ENCODE measurements at places on chromosomes 12 and 14. TPM values are rescaled to one million over a fixed set of nuclear protein-coding genes. Genes with fewer than 3 reads are reported as not detected.

- H3K27me3 ChIP-seq: no peaks in the 10 kb centered on the region
- peaks cover 57% of the 10 kb centered on the region for H3K36me3 ChIP-seq
- H3K27ac ChIP-seq: no peak overlapping the region
- no peaks in the 10 kb centered on the region for H3K4me1 ChIP-seq
These were observed 41.0 kb downstream of the TRAFD1 start for GRCh38 chr12:112166051-112167015.

- H3K4me1 ChIP-seq: no peaks in the 10 kb centered on the region
- H3K27me3 ChIP-seq: no peaks in the 10 kb centered on the region
- H3K4me3 ChIP-seq: no peak overlapping the region
- no peak for DNase-seq
- no peak overlapping the region for H3K27ac ChIP-seq
- H3K36me3 ChIP-seq: no peaks in the 10 kb centered on the region
These were observed 181.5 kb upstream of the KRR1 start for GRCh38 chr12:75692876-75693275.

DNA sequence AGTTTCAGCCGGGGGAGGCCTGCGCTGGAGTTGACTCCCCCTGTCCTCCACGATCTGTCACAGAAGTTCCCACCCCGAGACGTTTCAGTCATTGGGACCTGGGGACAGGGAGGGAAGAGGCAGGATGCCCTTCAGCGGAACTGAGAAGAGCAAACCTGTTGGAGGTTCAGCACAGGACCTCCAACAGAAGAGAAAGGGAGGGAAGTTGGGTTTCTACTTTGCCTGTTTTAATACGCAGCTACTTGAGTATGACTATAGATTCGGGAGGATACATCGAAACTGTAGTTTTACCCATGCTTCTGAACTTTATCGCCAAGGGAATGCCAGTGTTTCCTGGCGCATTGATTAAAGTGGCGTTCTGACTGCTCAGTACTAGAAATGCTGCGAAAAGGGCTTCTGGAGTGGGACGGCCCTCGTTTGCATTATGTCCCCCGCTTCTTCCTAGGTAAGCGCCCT, 2.3 kb upstream of the DUSP6 start:
- peak overlapping the region; percentile 77 for H3K4me3 ChIP-seq
- no peak for DNase-seq
- no peaks in the 10 kb centered on the region for H3K36me3 ChIP-seq

GRCh38 chr12:111386885-111387284, 18.0 kb upstream of the PHETA1 start:
- H3K4me1 ChIP-seq: no peaks in the 10 kb centered on the region
- H3K27me3 ChIP-seq: no peaks in the 10 kb centered on the region
- H3K27ac ChIP-seq: no peak overlapping the region
- no peak overlapping the region for H3K4me3 ChIP-seq

- peak overlapping the region; percentile 25 for H3K4me3 ChIP-seq
- H3K27ac ChIP-seq: peak overlapping the region; percentile 82
- DNase-seq: no peak
- H3K4me1 ChIP-seq: peaks cover 4% of the 10 kb centered on the region
These were observed 4.1 kb upstream of the LMO3 start for GRCh38 chr12:16610001-16610585.

- no peak for DNase-seq
- no peak overlapping the region for H3K4me3 ChIP-seq
- peaks cover 1% of the 10 kb centered on the region for H3K4me1 ChIP-seq
- no peaks in the 10 kb centered on the region for H3K27me3 ChIP-seq
- H3K36me3 ChIP-seq: no peaks in the 10 kb centered on the region
- H3K27ac ChIP-seq: no peak overlapping the region
These were observed 175.0 kb downstream of the CRADD start for GRCh38 chr12:93852173-93852591.

GRCh38 chr12:114403690-114404066, 2.3 kb downstream of the TBX5 start:
- peaks cover 12% of the 10 kb centered on the region for H3K4me1 ChIP-seq
- DNase-seq: no peak
- peaks cover 6% of the 10 kb centered on the region for H3K27me3 ChIP-seq

DNA sequence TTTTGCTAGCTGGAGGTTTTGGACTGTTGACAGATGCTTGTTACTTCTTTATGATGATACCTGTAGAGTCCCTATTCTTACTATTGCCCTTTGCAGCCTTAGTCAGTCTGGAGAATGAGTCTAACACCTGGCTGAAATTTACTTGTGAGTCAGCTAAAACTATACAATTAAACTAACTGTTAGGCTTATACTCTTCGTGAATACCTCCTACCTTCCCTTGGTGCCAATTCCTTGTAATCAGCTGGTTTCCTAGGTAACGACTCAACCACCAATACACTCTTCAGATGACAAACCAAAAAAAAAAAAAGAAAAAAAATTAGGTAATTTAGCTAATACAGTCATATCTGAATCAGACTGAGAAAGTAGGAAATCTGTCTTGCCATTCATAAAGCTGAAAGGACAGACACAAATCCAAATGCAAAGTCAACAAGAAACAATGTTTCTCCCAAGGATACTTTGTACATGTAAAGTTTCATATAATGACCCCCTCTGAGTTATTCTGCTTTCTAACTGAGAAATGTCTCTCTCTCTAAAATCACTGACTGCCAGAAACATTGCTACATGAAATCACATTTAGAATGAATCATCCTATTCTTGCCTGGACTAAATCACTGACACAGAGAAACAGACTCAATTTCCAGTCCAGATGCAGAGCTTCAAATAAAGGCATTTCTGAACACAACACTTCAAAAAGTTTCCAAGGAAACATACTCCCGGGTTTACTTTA, 56.5 kb upstream of the CDKL1 start:
- H3K27me3 ChIP-seq: no peaks in the 10 kb centered on the region
- peaks cover 6% of the 10 kb centered on the region for H3K4me1 ChIP-seq
- H3K4me3 ChIP-seq: no peak overlapping the region
- no peak overlapping the region for H3K27ac ChIP-seq
- DNase-seq: no peak

DNA sequence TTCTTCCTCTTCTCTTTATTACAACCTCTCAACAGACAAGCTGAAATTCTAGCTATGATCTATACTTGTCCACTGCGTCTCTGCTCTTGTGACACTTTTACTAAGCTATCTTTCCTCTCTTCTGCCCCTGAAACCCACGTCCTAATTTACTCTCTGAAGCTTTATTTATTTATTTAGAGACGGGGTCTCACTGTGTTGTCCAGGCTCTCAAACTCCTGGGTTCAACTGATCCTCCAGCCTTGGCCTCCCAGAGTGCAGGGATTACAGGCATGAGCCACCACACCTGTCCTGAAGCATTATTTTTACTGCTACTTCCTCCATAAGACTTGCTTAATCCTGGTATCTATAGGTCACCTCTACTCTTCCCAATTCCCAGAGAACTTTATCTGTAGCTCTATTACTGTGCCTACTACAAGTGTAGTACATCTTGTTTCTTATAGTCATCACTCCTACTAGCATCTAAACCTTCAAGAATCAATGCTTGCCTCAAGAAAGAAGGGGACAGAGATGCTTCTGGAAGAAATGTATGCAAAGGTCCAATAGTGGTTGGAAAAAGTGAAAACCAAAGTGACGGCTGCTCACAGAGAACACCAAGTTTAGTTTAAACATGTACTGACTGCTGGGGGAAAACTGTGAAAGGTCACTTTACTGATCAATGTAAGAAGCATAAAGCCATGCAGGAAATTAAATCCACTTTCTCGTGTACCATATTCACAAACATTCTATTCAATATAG, 61.3 kb downstream of the MED13L start:
- H3K4me3 ChIP-seq: no peak overlapping the region
- H3K27ac ChIP-seq: no peak overlapping the region
- H3K4me1 ChIP-seq: peaks cover 61% of the 10 kb centered on the region
- H3K36me3 ChIP-seq: no peaks in the 10 kb centered on the region
- no peak for DNase-seq

GRCh38 chr14:53767566-53767965, 189.1 kb downstream of the BMP4 start:
- H3K27me3 ChIP-seq: no peaks in the 10 kb centered on the region
- H3K4me3 ChIP-seq: no peak overlapping the region
- no peak overlapping the region for H3K27ac ChIP-seq

DNA sequence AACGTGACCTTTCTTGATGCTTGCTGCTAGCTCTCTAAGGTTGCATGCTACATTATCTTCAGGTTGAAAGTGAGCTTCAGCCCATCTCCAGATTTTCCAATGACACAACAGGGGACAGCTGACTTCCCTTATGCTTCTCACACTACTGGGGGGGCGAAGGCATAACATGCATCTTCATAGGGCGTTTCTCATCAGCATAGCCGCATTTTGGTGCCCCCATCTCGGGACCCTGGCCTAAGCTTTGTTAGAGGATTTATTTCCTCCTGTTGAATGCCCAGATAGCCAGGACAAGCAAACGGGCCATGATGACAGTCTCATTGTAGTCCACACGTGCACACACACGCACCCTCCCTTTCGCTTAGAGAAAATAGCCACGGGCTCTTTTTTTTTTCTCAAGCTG, 30.7 kb downstream of the SSPN start:
- H3K4me3 ChIP-seq: peak overlapping the region; percentile 50
- no peaks in the 10 kb centered on the region for H3K27me3 ChIP-seq
- H3K27ac ChIP-seq: peak overlapping the region; percentile 25

- no peaks in the 10 kb centered on the region for H3K36me3 ChIP-seq
- H3K4me3 ChIP-seq: no peak overlapping the region
- no peaks in the 10 kb centered on the region for H3K27me3 ChIP-seq
- H3K27ac ChIP-seq: no peak overlapping the region
- no peaks in the 10 kb centered on the region for H3K4me1 ChIP-seq
- no peak for DNase-seq
These were observed 121.3 kb downstream of the TBX3 start for GRCh38 chr12:114562654-114563053.

DNA sequence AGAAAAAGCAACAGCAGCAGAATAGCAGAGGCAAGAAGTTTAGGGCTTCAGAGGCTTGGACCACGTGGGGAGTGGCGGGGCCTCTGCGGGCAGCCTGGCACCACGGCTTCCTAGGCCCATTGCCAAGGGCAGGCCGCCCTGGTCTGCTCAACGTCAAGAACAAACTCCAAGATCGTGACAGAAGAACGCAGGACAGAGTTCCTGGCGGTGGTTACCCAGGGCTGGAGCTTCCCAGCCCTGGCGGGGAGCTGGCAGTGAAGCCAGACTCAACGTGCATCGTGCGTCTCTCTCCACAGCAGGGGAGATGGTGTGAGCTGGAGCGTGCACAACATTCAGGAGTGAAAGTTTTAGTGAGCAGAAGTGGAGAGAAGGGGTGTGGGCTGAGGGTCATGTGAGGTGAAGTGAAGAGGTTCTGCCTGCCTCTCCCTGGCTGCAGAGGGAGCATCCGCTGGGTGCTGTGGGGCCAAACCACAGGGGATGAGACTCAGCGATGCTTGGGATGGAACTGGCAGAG, 13.9 kb upstream of the CACNA2D4 start:
- no peaks in the 10 kb centered on the region for H3K36me3 ChIP-seq
- DNase-seq: peak; percentile 46
- no peaks in the 10 kb centered on the region for H3K27me3 ChIP-seq
- peaks cover 27% of the 10 kb centered on the region for H3K4me1 ChIP-seq

GRCh38 chr12:15192720-15193119, 28.5 kb downstream of the RERG start:
- no peak for DNase-seq
- H3K36me3 ChIP-seq: no peaks in the 10 kb centered on the region
- peaks cover 52% of the 10 kb centered on the region for H3K4me1 ChIP-seq
- H3K27me3 ChIP-seq: no peaks in the 10 kb centered on the region

GRCh38 chr12:56299308-56299852, 750 bp downstream of the CS start:
- no peaks in the 10 kb centered on the region for H3K27me3 ChIP-seq
- DNase-seq: no peak
- H3K27ac ChIP-seq: peak overlapping the region; percentile 84
- peak overlapping the region; percentile 96 for H3K4me3 ChIP-seq

- no peaks in the 10 kb centered on the region for H3K27me3 ChIP-seq
- DNase-seq: no peak
- peaks cover 8% of the 10 kb centered on the region for H3K36me3 ChIP-seq
- H3K4me1 ChIP-seq: peaks cover 59% of the 10 kb centered on the region
These were observed 6.1 kb downstream of the RAPGEF3 start for GRCh38 chr12:47752552-47752951.

- no peaks in the 10 kb centered on the region for H3K27me3 ChIP-seq
- no peak for DNase-seq
- H3K36me3 ChIP-seq: no peaks in the 10 kb centered on the region
- peaks cover 21% of the 10 kb centered on the region for H3K4me1 ChIP-seq
- peak overlapping the region; percentile 46 for H3K27ac ChIP-seq
- no peak overlapping the region for H3K4me3 ChIP-seq
These were observed 30.7 kb downstream of the DGLUCY start for GRCh38 chr14:91144425-91145145.

- H3K27ac ChIP-seq: no peak overlapping the region
- no peaks in the 10 kb centered on the region for H3K27me3 ChIP-seq
- H3K4me1 ChIP-seq: peaks cover 23% of the 10 kb centered on the region
- no peaks in the 10 kb centered on the region for H3K36me3 ChIP-seq
These were observed 53.6 kb downstream of the LRCOL1 start for GRCh38 chr12:132556801-132557200.

C12orf60 gene
- total RNA-seq: 0.74 TPM

TAS2R46 gene
- 2.0 TPM for total RNA-seq

RTL1 gene
- total RNA-seq: not detected

YEATS4 gene
- 6.1 TPM for total RNA-seq

WNT1 gene
- total RNA-seq: not detected

KCNJ8 gene
- total RNA-seq: 17.2 TPM

KRT7 gene
- 7.6 TPM for total RNA-seq

KRT72 gene
- total RNA-seq: not detected

NEUROD4 gene
- not detected for total RNA-seq

WSCD2 gene
- 4.2 TPM for total RNA-seq
